ENCODE measurements at places on chromosomes 12 and 14.

DNA sequence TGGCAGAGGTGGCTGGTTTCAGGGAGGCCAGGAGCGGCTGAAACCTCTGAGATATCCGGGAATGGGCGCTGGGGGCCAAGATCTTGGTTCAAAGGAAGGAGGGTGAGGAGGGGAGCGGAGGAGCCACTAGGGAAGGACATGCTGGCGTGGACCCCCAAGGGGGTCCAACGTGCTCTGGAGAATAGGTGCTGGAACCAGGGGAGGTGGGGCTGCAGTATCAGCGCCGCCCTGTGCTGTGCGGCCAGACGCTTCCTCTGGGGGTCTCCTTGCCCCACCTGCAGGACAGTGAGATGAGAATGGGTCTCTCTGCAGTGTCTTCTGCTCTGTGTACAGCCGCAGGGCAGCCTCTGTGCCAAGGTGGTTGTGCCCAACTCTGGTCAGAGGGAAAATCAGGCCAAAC, 2.5 kb downstream of the FAM181A start:
- no peaks in the 10 kb centered on the region for H3K27me3 ChIP-seq
- no peaks in the 10 kb centered on the region for H3K4me1 ChIP-seq
- H3K4me3 ChIP-seq: no peak overlapping the region
- no peaks in the 10 kb centered on the region for H3K36me3 ChIP-seq

DNA sequence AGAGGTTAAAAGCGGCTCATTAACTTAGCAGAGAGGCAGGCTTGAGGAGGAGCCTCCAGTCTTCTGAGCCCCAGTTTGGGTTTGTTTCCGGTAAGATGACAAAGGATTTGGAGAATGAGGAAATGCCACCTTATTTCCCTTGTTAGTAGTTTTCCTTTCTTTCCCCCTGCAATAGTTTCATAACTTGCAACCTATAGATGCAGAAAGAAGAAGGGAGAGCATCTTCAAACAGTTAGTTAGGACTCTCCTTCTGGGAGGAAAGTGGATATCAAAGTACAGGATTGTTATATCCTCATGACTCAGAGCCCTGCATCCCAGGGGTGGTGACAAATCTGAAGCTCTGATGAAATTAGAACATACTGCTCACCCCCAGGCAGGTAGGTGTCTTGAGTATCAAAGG, 180.7 kb upstream of the SLC38A2 start:
- no peaks in the 10 kb centered on the region for H3K27me3 ChIP-seq
- no peak overlapping the region for H3K27ac ChIP-seq
- no peak overlapping the region for H3K4me3 ChIP-seq
- no peaks in the 10 kb centered on the region for H3K36me3 ChIP-seq

DNA sequence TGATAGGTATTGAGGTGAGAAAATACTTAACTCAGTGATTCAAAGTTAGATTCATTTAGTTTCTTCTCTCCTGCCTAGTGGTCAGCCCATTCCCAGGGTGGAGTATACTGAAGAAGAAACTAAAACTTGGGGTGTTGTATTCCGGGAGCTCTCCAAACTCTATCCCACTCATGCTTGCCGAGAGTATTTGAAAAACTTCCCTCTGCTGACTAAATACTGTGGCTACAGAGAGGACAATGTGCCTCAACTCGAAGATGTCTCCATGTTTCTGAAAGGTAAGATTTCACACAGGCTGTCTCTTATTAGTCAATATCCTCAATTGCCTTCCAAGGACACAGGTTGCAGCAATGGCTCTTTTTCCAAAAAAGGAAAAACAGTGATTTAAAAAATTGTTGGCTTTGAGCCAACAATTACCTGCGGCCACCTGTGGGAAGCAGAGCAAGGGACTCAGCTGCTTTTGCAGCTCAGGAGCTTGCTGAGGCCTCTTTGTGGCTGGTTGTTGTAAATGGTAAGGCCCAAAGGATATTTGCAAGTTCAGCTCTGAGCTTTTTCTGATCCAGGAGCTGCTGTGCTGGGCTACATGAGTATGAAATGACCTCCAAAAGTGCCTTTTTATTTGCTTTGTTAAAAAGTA, 33.9 kb downstream of the TPH2 start:
- H3K4me1 ChIP-seq: peaks cover 3% of the 10 kb centered on the region
- no peaks in the 10 kb centered on the region for H3K27me3 ChIP-seq
- no peak for DNase-seq
- no peak overlapping the region for H3K4me3 ChIP-seq

DNA sequence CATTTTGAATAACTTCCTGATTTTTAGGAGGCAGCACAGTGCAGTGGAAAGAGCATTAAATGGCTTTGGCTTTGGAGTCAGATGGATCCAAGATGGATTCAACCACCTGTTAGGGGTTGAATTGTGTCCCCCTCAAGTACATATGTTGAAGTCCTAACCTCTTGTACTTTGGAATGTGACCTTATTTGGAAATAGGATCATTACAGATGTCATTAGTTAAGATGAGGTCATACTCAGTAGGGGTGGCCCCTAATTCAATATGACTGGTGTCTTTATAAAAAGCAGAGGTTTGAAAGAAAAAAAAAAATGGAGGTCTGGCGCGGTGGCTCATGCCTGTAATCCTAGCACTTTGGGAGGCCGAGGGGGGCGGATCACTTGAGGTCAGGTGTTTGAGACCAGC, 18.8 kb downstream of the ATP5MC2 start:
- DNase-seq: no peak
- peaks cover 3% of the 10 kb centered on the region for H3K4me1 ChIP-seq
- H3K4me3 ChIP-seq: no peak overlapping the region
- no peak overlapping the region for H3K27ac ChIP-seq
- no peaks in the 10 kb centered on the region for H3K27me3 ChIP-seq

DNA sequence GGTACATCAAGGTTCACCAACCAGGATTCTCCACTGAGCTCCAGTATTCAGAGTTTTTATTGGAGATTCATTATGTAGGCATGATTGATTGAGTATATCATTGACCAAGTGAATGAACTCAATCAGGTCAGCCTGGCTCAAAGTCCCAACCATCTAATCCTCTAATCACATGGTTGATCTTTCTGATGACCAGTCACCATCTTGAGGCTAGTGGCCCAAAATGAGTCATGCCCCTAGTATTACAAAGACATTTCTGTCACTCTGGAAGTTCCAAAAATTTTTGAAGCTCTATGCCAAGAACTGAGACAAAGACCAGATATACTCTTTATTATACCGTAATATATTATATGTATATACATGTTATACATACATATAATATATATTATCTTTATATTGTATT, 75.9 kb upstream of the ATF7IP start:
- no peak for DNase-seq
- H3K36me3 ChIP-seq: no peaks in the 10 kb centered on the region
- H3K27me3 ChIP-seq: peaks cover 13% of the 10 kb centered on the region
- no peak overlapping the region for H3K4me3 ChIP-seq

DNA sequence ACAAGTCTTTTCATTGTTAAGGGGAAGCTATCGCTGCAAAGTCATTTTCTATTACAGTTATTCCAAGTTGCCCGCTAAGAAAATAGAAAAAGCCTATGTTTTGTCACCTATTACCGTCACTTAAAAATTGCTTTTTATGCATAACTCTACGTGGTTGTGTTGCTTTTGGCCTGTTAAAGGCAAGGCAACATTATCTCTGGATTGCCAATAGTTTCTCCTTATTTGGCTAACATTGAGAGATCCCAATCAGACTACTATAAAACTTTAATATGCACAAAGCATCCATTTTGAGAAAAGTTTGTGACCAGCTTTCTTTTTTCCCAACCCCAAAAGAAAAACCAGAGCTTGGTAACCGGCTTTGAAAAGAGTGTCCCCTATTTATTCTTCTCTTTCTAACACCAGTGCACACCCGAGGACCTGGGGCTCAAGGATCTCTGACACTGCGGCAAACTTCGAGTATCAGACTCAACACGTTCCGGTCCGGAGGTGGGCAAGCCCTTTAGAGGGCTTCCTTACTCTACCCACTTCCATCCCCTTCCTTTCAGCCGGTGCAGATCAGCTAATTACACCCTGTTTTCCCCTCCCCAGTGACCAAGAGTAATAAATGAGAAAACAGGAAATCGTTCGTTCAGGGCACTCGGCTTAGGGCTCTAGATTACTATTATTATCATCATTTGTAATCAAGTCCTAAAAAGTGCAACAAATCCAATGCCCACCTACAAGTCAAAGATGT, 1.2 kb downstream of the PPP1R12A start:
- no peak overlapping the region for H3K27ac ChIP-seq
- DNase-seq: no peak
- no peaks in the 10 kb centered on the region for H3K36me3 ChIP-seq
- peak overlapping the region; percentile 91 for H3K4me3 ChIP-seq

All from H1 (cell line).